ENCODE measurements at places on chromosomes 7 and 10.

DNA sequence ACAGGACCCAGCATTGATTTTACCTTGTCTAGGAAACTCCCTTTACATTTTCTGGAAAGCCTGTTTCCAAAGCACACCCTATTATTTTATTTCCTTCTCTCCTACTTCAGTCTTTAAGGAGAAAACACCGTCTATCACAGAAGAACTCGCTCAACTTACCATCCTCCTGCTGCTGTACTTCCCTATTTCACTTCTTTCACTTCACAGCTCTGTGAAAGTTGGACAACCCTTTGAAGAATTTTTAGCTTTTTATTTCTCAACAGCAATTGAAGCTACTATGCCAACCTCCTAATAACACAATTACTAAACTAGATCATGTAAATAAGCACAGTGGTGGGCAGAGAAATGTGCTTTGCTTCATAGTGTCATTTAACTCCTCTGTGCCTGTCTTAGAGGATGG is 166.5 kb downstream of the TFEC start:
- DNase-seq: no peak

DNA sequence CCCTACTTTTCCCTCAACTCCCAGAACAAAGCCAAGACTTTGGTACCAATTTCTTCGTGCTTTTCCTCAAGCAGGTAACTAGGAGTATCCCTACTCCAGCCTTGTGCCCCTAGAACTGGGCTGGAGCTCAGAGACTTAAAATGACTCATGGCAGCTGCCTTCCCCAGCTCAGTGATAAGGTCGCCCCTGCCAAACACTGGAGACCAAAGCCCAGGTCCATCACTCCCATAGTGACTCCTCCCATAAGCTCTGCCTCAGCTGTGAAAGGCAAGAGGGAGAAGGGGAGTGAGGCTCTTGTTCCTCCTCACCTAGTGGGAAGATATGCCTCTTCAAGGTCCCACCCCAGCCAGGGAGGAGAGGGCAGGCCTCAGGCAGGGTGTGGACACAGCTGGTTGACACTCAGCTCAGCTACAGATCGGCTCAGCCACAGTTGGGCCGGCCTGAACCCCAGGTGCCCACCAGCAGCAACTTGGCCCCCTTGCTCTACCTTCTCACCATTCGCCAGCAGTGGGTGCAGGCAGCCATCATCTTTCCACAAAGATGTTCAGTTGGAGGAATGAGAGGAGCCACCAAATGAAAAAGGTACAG is 13.8 kb upstream of the CYREN start:
- no peak for DNase-seq

- no peak for DNase-seq
Measured at GRCh38 chr10:86967481-86967941, 771 bp upstream of the ADIRF start.

DNA sequence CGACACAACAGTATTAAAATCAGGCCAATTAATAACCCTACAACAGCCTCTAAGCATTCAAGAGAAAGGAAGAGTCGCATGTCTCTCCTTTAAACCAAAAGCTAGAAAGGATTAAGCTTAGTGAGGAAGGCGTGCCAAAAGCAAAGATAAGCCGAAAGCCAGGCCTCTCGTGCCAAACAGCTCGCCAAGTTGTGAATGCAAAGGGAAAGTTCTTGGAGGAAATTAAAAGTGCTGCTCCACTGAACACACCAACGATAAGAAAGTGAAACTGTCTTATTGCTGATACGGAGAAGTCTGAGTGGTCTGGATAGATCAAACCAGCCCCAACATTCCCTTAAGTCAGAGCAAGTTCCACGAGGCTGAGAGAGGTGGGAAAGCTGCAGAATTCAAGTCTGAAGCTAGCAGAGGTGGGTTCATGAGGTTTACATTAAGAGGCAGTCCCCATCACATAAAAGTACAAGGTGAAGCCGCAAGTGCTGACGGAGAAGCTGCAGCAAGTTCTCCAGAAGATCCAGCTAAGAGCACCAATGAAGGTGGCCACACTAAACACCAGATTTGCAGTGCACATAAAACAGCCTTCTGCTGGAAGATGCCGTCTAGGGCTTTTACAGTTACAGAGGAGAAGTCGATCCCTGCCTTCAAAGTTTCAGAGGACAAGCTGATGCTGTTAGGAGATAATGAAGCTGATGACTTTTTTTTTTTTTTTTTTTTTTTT is 194.8 kb downstream of the MAD1L1 start:
- DNase-seq: no peak

DNA sequence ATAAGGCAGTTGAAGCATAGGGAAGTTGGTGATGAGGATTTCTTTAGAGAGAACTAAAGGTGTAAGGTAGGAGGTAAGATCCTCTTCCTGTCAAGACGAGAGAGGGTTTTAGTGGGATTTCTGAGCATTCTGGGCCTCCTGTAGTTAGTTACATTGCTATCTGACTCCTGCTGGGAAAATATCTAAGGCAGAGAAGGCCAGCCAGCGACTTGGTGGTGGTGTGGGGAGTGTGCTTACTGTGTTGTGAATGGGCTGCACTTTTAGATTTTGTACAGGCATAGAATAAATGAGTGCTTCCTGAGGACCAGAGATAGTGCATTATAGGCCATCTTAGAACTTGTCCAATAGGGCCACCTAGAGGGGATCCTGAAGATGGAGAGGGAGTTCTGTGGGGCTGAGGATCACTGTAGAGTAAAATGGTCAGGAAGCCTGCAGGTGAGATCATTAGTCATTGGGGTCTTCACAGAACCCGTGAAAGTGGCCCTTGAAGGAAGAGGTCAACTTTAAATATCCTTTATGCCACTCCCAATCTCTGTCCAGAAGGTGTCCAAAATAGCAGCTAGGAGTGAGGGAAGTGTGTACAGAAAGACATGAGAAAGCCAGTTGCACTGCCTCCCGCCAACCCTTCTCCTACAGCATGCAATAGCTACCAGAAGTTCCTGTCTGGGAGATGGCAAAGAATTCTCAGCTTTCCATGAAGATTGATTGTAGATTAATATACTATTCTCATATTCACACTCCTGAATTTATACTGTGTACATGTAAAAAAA is 266.6 kb downstream of the POLR1F start:
- DNase-seq: no peak

- no peak for DNase-seq
Measured at GRCh38 chr10:33363106-33363505, 28.6 kb upstream of the NRP1 start.

GRCh38 chr7:80134536-80135308 is at the start of gene GNAI1:
Gene GNAI1, plus strand, starts transcription at chr7:80134831. Its CDS starts 330 bp downstream, at chr7:80135161.
- DNase-seq: no peak

DNA sequence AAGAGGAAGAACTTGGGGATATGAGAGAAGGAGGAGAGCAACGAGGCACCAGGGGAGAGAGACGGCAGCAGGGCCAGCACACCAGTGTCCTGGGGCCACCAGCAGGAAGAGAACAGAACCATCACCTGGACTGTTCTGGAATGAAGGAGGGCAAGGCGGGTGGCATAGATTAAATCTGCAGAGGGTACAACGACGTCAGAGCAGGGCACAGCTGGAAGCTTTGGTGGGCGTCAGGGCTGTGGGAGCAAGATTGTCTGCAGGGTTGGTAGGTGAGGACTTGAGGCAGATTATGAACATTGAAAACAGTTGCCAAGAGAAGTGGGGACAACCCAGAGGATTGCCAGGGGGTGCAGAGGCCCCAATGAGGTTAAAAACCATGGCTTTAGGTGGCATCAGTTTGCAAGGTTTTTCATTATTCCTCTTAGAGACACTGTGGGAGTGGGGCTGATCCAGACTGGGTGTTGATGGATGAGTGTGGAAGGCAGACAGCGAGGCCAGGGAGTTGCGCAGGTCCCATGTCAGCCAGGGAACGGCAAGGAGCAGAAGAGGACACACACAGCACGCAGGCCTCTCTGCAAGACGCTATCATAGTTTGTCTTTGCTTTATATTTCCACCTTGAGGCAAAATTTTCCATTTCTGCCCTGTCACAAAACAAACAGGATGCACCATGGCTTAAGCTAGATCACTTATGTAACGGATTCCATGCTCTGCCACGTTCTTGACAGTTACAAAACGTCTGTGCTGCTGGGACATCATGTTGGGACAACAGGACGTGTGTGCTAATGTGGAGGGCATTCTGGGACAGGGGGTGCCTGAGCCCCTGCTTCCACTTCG is 52.5 kb upstream of the LEP start:
- DNase-seq: no peak

DNA sequence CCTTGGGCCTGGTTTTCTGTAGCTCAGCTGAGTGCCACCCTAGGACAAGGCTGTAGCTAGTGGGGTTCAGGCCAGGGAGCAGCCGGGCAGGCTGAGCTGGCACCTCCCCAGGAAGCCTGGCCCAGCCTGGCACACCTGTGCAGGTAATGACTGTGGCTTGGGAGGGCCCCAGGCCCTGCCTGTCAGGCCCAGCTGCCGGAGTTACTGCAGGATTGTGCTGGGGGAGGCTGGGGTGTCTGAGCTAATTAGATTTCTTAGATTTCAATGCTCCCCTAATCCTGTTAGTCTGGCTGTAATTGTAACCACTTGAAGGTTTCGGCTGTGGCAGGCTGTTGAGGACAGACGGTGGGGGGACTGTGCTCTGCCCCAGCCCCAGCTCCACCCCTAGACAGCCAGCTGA is 6.0 kb downstream of the ZMIZ1 start:
- DNase-seq: no peak

DNA sequence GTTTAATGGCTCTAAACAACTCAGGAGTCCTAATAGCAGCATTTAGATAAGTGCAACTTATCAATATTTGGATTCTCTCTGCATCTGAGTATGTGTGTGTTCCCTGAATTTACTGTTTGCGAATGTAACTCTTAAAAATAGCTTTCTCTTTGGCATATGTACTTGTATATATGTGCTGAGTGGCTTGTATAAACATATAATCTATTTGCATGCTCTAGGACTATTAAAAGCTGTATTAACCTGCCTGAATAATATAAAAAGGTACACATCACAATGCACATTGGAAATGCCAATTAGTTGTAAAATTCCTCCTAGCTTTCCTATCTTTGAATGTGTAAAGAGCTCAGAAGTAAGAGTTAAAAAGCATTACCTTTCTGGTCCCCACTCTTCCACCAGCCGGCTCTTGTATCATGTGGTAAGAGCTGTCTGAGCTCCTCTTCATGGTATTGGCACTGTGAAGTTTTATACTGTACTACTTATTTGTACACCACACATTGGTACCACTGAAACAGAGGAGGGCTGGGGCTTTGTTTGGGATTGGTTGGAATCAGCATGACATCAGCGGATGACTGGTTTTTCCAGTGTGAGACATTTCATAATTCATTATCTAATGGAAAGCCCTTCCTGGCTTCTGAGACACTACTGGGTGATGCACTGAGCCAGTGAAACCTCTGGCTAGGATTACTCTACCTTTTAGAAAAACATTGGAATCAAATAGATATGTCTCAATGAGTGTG is at the start of gene INHBA:
TSS of gene INHBA (minus strand) at position 456 of the 737 bp plus-strand sequence. CDS start 2,716 bp downstream, outside the sequence.
- no peak for DNase-seq

DNA sequence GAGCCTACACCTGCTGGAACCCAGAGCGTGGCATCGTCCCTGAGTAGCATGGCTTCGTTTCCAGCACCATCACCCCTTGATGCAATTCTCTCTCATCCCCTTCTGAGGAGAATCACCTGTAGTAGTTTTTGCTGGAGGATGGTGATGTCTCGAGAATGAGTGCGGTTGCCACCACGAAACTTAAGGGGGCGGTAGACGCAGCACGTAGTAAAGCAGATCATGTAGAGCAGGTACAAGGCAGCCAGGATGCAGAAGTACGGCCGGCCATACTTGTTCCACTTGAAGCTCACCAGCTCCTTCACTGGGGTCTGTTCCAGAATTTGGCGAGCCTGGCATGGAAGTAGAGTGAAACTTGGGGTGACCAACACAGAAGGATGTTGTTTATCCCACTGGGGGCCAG is 8.1 kb downstream of the TRPV5 start:
- DNase-seq: no peak

DNA sequence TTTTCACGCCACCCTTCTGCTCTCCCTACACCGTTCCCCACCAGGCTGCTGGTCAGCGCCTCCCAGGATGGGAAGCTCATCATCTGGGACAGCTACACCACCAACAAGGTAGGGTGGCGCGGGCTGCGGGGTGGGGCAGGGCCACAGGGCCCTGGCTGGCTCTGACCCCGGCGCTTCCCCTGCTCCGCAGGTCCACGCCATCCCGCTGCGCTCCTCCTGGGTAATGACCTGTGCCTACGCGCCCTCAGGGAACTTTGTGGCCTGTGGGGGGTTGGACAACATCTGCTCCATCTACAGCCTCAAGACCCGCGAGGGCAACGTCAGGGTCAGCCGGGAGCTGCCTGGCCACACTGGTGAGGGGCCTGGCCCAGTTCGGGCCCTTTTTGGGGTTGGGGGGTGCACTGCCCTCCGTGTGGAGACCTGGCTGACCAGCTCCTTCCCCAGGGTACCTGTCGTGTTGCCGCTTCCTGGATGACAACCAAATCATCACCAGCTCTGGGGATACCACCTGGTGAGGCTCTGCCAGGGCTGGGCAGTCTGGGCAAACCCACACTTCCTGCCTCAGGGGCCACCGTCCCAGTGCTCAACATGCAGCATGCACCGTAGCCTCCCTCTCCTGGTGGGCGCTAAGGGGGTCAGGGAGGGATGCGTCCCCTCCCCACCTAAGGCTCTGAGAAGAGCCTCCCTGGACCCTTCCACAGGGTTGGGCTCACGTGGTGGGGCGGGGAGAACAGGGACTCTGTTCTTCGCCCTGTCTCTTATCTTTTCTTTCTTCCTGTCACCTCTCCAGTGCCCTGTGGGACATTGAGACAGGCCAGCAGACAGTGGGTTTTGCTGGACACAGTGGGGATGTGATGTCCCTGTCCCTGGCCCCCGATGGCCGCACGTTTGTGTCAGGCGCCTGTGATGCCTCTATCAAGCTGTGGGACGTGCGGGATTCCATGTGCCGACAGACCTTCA is 4.0 kb downstream of the GNB2 start:
- no peak for DNase-seq

DNA sequence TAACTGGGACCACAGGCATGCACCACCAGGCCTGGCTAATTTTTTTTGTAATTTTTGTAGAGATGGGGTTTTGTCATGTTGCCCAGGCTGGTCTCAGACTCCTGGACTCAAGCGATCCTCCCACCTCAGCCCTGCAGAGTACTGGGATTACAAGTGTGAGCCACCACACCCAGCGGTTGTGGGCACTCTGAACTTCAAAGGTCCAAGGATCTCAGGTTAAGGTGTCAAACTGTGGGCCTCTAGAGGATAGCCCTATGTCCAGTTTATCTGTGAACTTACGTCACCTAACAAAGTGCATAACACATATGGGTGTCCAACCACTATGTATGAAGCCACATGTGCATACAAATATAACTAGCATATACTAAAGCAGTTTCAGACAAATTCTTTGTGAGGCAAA is 3.2 kb upstream of the IL2RA start:
- DNase-seq: no peak

DNA sequence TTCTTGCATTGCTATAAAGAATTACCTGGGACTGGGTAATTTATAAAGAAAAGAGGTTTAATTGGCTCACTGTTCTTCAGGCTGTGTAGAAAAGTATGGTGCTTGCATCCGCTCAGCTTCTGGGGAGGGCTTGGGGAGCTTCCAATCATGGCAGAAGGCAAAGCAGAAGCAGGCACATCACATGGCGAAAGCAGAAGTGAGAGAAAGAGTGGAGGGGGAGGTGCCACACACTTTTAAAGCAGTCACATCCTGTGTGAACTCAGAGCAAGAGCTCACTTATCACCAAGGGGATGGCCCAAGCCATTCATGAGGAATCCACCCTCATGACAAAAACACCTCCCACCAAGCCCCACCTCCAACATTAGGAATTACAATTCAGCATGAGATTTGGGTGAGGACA is 303.5 kb downstream of the OTUD1 start:
- no peak for DNase-seq

GRCh38 chr10:18582803-18583202 is 68.6 kb downstream of the NSUN6 start:
- no peak for DNase-seq

GRCh38 chr10:97182288-97182990 is 3.3 kb downstream of the SLIT1 start:
- DNase-seq: no peak

GRCh38 chr10:77159538-77160110 is 478.0 kb downstream of the KCNMA1 start:
- no peak for DNase-seq

All from activated T-helper 9 cell treated with anti-CD3 and anti-CD28 coated beads, Interleukin-2, amount 50 U/mL, for 16 hours (primary cell).